ENCODE measurements at places on chromosomes 5 and 9.

DNA sequence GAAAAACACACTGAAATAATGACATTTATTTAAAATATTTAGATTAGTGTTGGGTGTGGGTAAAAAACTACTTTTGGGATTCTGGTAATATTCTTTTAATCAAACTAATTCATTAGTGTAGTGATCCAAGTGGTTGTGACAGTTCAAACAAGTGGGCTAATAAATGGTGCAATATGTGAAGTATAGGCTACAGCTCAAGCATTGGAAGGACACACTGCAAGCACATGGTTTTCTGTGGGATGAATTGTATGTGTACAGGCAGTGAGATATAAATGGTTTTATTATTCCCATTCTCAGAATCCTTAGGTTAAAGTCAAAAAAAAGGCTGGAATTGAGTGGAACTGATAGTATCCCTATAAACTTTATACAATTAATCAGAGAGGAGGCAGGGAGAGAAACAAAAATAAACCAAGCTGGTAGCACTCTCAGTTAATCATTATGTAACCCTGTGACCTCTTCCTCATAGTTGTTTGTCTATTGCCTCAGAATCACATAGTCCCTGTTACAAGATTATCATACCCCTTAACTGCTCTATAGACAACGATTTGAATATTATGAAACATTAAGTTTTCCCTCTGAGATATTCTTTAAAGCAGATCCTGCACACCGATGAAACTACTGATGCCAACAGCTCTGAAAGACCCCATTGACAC is 1755.4 kb upstream of the ACO1 start:
- no peak for DNase-seq

DNA sequence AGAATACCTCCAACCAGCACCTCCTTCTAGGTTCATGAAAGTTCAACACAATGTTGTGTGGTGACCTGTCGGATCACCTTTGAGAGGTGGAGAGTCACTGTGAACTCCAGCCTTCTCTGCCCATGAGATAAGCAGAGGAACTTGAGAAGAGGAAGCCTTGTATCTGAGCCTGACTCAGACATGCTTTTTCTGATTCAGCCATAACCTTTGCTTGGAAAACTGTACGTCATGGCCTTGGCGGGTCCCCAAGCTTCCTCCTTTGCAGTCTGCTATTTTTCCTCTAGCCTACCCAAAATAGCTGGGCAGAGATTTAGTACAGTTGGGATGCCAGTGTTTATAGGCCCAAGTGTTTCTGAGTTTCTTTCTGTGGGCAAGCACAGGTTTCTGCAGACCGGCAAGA is 274.7 kb downstream of the CETN3 start:
- DNase-seq: no peak

GRCh38 chr5:146334074-146334533 is 4.5 kb upstream of the POU4F3 start:
- DNase-seq: no peak

DNA sequence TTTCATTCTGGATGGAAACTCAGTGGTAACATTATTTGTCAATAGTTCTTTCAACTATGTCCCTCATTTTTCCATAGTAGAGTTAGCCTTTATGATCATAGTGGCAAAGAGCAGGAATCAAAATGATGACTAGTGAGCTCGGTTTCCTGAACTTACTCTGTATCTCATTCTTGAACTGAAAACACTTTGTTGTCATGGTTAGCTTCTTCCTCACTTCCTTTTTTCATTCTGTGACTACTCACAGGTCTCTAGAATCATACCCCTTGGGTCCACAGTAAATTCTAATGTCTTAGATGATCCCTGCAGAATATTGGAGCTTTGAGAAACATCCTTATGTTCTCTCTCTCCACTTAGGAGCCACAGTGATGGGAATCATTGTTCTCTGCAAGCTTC is 29.4 kb upstream of the RECK start:
- DNase-seq: no peak

- no peak for DNase-seq
Measured at GRCh38 chr9:96122751-96123150, 179.2 kb downstream of the HSD17B3 start.

DNA sequence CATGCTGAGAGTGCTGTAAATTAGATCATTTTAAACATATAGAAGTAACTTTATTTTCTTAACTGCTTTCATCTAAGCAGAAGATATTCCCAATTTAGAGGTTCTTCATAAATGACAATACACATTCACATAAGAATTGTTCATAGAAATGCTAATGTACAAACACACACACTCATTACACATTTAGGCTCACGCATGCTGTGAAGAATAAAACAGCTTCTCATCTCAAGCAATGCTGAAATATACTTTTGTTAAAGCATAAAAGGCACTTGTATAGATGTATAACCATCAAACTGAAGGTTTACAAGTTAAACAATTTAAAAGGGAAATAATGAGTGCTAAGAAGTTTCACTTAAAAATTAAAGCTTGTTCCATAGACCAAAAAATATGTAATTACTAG is 18.1 kb upstream of the FTMT start:
- no peak for DNase-seq

DNA sequence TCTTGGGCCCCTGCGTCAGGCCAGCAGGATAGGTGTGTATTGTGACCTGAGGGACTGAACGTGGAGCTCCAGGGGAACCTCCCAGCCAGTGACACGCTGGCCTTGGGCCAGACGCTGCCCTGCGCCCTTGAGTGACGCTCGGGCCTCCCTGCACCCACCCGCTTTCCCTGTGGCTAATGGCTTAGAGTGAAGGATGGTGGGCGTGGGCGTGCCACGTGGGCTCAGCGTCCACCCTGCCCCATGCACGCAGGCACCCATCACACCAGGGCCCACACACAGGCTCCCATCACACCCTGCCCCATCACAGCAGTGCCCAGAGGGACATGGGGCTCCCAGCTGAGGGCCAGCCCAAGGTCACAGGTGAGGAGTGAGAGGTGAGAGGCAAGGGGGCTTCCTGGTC is 5.1 kb upstream of the FUT7 start:
- no peak for DNase-seq

DNA sequence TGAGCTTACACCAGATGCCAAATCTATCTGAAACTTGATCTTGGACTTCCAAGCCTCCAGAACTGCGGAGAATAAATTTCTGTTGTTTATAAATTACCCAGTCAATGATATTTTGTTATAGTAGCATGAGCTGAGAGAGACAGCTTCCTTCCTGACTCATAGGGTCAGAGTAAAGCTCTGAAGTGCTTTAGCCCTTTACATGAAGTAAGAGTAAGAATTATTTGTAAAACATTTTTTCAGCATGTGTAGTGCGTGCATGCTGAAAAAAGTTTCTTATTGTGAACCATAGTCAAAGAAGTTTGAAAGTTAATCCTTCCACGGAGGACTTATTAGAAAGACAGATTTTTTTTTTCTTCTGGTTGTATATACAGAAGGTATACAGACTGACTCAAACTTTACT is 172.4 kb downstream of the DMRT2 start:
- no peak for DNase-seq

DNA sequence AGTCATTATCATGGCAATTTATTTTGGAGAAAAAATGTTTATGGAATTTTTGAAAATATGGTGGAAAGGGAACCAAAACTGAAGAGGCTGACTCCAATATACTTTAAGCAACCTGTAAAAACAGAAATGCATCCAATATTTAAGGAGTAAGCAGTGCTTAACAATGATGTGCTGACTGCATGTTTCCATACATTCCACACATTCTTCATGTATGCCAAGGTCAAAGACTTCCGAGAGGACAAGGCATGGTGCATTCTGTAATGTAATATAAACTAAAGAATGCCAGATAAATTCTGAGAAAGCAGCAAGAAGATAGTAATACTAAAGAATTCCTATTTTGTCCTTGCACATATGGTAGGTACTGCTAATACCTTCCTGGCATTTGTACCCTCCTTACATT is 2015.9 kb upstream of the CDH9 start:
- DNase-seq: no peak

- peak; percentile 17 for DNase-seq
Measured at GRCh38 chr9:79559495-79560181, 12.1 kb upstream of the TLE4 start.

GRCh38 chr9:33988219-33988890 is 60.3 kb downstream of the UBAP2 start:
- DNase-seq: peak; percentile 18

GRCh38 chr5:158421319-158421718 is 562.4 kb upstream of the CLINT1 start:
- DNase-seq: no peak

- DNase-seq: no peak
Measured at GRCh38 chr9:132784286-132784830, 93.7 kb downstream of the AK8 start.

GRCh38 chr9:110895147-110895905 is 142.9 kb downstream of the LPAR1 start:
- DNase-seq: no peak

DNA sequence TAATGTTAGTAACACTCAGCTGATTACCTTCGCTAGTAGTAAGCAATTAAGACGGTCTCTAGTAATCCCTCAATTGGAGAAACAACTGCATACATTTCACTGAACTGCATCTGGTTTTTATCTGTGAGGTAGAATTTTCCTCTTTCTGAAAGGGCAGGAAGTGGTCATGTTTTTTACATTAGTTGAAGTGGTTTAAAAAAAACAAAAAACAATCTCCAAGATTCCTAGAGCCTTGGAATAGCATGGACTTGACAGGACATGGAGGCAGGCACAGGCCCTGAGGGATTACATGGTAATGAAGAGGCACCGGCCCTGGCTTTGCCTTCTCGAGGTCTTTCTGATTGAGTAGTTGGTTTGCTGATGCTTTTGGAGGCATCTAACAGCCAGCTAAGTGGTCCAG is 25.8 kb downstream of the THBS4 start:
- DNase-seq: no peak

DNA sequence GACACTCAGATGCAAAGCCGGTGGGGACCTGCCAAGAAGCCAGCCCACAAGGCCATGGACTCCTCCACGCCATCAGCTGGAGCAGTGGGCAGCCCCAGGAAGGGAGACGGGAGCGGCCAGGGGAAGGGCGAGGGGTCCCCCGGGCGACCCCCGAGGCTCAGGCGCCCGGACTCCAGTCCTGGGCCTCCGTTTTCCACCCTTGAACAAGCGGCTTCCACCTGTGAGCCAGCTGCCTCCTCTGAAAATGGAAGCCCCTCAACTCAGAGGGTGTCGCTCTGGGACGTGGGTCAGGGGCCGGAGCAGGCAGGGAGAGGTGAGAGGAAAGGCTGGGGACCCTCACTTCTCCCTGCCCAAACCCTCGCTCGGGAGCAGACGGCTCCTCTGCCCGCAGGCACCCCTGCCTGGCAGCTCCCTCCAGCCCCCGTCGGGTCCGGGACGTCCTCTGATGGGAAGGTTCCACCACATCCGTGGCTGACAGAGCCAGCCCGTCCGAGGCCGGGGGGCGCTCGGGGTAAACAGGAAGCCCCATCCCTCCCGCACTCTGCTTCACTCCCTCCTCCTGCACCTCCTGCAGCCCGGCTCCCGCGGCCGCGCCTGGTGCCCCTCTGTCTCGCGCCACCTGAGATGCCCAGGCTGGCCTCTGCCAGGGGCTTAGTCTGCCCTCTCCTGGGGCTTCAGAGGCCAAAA is 3.7 kb upstream of the EGFL7 start:
- no peak for DNase-seq

DNA sequence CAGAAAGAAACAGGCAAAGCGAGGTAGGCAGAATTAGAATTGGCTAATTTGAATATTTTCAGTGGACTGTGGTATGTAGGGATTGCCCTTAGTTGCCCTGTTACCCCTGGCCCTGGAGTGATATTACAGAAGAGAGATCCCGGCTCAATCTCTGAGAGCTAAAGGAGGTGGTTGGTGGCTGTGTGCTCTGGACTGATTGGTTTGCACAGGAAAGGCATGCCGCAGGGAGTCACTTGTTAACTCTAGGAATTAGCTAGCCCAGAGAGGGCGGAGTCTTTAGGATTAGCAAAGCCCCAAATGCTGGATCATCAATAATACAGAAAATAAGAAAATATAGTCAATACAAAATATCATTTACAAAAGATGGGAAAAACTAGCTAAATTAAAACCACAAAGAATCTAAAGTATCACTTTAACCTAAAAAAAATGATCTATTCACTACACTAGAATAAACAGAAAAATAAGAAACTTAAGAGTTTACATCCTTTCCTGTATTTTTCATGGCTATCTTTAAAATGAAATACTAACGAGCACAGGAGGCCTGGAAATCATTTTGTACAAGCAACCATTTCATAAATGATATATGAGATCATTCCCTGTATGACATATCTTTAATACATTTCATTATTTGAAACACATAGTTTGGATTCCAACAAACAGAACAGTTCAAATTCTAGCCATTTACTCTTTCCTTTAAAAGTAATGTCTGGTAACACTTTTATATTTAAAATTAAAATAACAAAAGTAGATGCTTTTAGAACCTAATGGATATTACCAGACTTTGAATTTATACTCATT is 71.1 kb downstream of the GNAQ start:
- no peak for DNase-seq

GRCh38 chr9:124725068-124725452 is 46.1 kb downstream of the NR6A1 start:
- no peak for DNase-seq

- DNase-seq: no peak
Measured at GRCh38 chr9:91028166-91028827, 226.7 kb downstream of the SYK start.
